ENCODE measurements at places on chromosomes 12 and 14. TPM values are rescaled to one million over a fixed set of nuclear protein-coding genes. Genes with fewer than 3 reads are reported as not detected.

The TIMELESS gene
- 9.8 TPM for total RNA-seq

The IFI27 gene
- 2,076 TPM for total RNA-seq

The POTEG gene
- total RNA-seq: 0.41 TPM

The ASB2 gene
- total RNA-seq: not detected

DNA sequence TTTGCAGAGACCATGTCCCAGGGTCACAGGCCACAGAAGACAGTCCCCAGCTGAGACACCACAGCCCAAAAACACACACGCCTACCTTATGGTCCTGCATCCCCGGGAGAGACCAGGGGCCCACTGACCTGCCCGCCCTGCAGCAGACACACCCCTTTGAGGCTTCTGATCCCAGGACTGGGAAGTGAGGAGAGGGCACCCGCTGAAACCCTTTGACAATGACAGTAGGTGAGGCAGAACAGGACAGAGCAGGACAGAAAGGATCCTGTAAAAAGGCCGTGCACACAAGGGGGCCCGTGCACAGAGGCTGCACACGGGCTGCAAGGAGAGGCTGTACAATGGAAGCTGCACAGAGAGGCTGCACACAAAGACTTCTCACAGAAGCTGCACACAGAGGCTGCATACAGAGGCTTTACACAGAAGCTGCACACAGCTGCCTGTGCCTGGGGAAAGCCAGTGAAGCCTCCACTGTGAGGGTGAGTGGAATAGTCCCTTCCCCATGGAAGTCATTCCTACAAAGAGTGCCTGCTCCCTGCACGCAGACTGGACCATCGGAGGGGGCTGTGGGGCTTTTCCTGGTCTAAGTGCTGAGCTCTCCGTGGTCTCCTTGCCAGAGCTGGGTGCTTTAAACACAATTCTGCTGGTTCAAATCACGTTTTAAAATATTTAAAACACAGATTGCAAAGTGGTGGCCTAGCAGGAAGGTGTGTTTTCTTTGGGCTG, 16.6 kb upstream of the SFSWAP start:
- no peak for DNase-seq

DNA sequence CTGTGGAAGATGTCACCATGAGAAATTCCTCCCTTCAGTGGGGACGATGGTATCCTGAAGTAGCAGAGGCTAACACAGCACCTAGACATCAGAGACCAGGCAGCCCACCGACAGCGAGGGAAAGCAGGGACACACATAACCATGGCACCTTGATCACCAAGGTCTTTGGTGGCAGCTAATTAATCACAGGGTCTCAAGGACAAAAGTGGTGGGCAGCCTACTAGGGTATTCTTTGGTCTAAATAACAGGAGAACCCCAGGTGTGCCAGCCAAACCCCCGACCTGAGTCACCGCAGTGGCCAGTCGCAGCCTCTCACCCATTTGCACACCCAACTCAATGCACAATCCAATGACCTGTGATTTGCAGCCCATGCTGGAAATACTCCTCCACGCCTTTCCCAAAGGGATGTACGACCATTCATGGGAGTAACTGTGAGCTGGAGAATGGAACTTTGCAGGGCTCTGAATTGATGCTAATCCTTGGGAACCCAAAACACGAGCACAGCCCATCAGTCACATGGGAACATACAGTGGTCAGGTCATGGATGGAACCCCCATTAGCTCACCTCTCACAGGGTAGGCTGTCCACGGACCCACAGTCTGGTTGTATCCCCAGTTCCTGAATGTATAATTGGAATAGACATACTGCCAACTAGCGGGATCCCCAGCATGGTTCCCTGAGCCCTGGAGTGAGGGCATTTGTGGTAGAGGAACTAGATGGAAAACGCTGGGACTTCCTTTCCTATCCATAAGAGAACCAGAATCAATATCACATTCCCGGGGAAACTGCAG, 58.7 kb upstream of the C14orf180 start:
- no peak for DNase-seq

GRCh38 chr12:26963413-26963812, 25.1 kb downstream of the FGFR1OP2 start:
- DNase-seq: no peak

The AKAP3 gene
- 1.9 TPM for total RNA-seq

The TRPV4 gene
- total RNA-seq: not detected

The AICDA gene
- total RNA-seq: not detected

DNA sequence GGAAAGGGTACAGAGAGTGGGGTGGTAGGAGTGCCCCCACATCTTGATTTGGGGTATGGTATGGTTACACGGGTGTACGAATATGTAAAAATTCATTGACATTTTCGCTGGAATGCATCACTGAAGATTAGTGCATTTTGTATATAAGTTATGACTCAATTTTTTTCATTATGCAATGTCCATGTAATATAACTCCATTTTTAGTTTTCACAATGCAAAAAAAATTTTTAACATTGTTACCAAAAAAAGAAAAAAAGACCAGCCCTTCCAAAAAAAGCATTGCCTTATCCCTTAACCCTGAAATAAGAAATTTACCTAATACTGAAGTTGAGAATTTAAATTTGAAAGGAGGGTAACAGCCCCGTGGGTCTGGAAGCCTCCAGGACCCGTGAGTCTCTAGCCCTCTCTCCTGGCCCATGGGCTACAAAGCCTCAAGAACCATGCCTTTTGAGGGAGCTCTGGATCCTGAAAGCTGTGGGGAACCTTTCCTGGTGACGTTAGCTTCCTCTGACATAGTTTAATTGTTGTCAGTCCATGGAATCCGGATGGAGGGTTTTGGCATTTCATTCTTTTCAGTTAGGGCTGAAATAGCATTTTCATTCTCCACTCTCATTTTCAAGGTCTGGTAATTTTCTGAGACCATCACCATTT, 55.6 kb upstream of the ACTN1 start:
- no peak for DNase-seq

- DNase-seq: peak; percentile 53
Observed at GRCh38 chr12:42129595-42130204, 15.0 kb downstream of the GXYLT1 start.

The NPFF gene
- total RNA-seq: not detected

The CISTR gene
- total RNA-seq: not detected

The ACVRL1 gene
- total RNA-seq: 4.1 TPM

The PLD4 gene
- not detected for total RNA-seq

DNA sequence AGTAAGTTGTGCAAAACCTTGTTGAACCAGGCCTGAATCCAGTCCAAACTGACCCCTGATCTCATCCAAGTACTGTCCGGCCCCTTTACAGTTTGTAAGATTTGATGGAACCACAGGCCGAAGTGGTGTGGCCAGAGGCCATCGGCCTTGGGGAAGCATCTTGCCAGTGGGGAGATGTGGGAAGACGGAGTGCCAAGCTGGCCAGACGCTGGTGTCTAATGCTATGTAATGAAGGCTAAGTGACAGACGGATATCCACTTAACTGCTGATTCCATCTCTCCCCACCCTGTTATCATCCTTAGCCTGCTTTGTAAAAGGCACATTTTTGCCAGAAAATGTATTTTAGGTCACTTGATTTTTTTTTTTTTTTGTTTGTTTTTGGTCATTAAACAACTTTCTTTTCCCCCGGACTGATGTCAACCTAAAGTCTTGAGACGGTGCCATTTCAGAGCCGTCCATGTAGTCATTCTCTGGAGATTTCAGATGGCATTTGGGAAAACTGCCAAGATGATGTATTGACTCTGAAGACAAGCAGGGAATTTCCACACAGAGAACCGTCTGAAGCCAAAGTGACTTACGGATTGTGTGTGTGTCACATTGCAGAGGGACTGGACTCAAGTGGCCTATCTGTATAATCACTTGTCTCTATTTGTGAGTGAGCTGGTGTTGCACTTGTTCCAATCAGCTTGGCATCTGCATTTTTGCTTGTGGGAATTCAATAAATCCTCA, 86.5 kb upstream of the MANSC4 start:
- DNase-seq: peak; percentile 56

DNA sequence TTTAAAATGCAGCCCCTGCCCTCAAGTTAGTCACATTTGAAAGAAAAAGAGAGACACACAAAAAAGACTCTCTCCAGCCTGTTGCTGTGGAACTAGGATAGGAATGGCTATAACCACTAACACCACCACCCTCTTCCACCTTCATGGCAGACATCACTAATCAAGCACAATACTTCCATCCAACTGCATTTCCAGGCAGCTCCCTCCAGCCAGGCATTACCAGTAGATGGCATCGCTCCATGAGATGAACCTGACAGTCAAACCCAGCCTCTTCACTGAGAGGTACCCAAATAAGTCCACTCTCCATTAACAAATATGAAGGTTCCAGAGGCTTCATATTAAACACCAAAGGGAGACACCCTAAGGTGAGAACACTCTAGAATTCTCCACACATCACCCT, 24.4 kb downstream of the SLC8B1 start:
- DNase-seq: no peak

The PPP4R4 gene
- 3.8 TPM for total RNA-seq

DNA sequence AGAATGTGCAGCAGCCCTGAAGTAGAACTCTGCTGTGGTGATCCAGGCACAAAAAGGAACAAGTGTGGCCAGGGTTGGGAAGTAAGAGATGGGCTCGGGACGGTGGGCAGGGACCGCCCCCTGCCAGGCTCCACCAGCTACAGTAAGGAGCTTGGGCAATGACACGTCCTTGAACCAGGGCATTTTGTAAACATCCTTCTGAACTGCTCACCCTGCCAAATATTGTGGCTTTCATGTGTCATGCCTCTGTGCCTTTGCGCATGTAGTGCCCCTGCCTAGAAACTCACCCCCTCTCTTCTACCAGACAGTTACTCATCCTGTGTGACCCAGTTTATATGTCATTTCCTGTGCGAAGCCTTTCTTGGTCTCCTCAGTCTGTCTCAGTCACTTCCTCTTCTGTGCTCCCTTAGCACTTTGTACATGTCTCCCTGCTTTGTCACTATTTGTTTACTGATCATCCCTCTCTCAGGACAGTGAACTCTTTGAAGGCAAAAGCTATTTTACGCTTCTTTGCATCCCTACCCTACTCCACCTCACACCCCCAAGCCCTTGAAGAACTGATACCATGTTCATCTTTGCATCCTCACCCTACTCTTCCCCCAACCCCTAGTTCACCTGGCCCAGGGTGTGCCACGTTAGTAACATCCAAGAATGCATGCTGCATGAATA, 108.9 kb upstream of the PLEKHG7 start:
- DNase-seq: peak; percentile 92

- DNase-seq: no peak
Observed at GRCh38 chr12:108985750-108986149, 35.1 kb downstream of the SVOP start.

DNA sequence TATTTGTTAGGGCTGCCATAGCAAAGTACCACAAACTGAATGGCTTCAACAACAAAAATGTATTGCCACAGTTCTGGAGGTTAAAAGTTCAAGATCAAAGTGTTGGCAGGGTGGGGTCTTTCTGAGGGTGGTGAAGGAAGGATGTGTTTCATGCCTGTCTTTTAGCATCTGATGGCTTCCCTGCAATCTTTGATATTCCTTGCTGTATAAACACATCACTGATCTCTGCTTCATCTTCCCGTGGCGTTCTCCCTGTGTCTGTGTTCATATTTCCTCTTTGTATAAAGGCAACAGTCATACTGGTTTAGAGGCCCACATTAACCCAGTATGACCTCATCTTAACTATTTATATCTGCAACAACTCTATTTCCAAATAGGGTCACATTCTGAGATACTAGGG, 167.5 kb downstream of the BTG1 start:
- peak; percentile 25 for DNase-seq

DNA sequence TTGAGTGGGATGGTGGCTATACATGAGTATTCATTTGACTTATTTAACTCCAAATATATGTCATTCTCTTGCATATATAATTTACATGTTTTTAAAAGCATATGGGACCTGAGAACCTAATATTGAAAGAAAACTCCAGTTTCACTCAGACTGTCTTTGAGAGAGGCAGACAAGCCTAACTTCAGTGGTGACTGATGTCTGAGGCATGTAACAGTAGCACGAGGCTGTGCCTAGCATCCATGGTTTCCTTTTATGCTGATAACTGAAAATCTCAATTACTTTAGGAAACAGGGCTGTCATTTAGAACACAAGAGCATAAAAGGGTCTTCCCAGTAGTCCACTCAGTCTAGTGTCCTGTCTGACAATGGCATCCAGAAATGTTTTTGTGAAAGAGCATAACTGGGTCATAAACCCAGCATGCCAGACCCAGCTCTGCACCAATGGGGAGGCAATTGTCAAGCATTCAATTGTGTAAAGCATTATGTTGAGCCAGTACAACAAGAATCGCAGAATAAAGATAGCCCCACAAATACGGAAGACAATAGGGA, 24.3 kb downstream of the MAPK1IP1L start:
- no peak for DNase-seq

DNA sequence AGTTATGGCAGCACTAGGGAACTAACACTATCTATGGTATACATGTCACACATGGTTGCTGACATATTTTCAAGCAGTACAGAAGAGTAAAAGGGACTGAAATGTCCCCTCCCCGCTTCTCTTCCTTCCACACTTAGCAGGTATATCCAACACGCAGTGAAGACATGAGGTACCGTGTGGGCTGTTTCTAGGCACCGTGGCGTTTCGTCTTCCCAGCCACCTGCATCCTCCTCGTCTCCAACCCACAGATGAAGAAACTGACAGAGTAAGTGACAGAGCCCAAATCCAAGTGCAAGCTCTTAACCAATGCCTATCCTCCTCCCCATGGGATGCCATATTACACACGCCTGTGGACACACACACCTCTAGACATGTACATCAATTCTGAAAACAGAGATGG, 32.4 kb downstream of the SLC8B1 start:
- no peak for DNase-seq

GRCh38 chr14:105227346-105227745, 21.0 kb upstream of the BTBD6 start:
- no peak for DNase-seq

GRCh38 chr12:27014859-27015729, 910 bp upstream of the TM7SF3 start:
- no peak for DNase-seq

- DNase-seq: no peak
Observed at GRCh38 chr12:124964836-124965462, 24.0 kb downstream of the DHX37 start.

GRCh38 chr12:104704224-104704779, 247.6 kb downstream of the CHST11 start:
- no peak for DNase-seq

DNA sequence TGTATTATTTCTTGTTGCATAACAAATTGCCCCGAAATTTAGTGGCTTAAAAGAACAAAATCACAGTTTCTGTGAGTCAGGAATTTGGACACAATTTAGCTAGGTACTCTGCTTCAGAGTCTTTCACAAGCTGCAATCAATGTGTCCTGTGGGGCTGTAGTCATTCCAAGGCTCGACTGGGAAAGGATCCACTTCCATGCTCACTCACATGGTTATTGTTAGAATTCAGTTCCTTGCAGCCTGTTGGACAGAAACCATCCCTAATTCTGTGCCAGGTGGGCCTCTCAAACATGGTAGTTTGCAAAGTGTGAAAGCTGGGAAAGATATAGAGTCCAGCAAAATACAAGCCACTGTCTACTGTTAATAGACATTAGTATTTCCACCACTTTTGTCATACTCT, 59.7 kb upstream of the ARID2 start:
- no peak for DNase-seq

GRCh38 chr14:94545131-94545841, 16.0 kb upstream of the SERPINA4 start:
- no peak for DNase-seq

Data from H4 (cell line).